ENCODE measurements at places on chromosomes 7 and 10.
A peak's percentile ranks its signal among the peaks of the same experiment; 100 is the strongest.

DNA sequence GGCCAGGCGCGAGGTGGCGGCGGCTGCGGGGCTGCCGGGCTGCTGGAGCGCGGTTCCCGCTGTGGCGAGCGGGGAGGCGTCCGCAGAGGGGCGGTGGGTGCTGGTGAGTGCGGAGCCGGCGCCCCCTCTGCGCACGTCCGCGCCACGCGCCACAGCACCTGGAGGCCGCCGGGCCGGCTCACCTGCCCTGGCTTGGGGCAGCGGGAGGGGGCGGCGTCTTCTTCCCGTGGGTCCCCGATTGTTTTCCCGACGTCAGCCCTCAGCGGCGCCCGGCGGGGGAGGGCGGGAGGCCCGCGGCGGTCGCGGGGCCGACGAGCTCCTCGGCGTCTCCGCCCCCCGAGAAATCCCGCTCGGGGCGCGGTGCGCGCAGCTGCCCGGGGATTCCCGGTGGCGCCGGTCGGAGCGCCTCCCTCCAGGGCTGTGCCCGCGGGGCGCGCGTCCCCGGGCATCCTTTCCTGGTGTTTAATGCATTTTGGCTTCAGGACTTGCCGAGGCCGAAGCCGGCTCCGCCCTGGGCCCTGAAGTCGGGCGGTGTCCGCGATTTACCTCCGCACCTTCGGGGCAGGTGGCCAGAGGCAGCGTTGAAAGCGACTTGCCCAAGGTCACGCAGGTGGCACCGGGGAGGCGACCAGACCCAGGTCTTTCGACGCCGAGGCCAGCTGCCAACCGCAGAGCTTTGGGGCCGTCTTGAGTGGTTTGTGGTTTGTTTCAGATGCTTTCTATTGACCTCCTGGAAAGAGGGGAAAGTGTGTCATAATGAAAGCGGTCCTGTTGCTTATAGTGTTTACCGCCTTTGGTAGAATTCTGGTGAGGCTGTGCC lies 561 bp downstream of the PLEKHA1 start:
- DNase-seq: peak; percentile 70

DNA sequence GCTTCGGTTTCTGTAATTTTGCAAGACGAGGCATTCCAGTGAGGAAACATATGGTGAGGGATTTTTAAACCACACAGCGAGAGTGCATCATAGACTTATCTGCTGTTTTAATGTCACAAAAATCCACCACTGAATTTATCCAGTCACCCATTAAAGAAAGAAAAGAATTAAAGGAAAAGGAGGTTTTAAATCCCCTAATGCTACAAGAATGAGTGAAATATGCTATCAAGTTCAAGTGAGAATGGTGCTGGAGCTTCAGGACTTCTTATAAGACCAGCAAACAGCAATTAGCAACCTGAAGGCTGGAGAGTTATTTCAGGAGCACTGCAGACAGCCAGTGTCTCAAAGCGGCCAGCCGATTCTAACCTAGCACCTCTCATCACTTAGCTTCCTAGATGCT lies 439.1 kb upstream of the MGMT start:
- no peak for DNase-seq

GRCh38 chr10:104329735-104330134 lies 8.5 kb downstream of the ITPRIP start:
- no peak for DNase-seq

- DNase-seq: no peak
These were observed 94.5 kb downstream of the HIPK2 start for GRCh38 chr7:139683137-139683921.

DNA sequence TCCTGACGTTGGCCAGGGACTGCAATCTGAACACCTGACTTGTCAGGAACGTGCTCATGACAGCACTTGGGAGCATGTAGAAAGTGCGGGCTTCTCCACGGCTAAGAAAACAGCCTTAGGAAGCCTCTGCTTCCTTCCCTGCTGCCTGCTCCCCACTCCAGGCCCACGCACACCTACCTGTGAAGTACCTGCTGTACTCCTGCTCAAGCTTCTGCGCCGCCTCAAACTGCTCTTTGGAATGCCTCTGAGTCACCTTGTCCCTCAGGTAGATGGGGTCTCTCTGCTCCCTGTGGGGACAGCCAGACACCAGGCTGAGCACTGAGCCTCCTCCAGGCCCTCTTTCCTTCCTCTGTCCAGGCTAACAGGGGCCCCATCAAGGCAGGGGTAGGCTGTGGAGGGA lies 132.7 kb downstream of the DLG5 start:
- DNase-seq: no peak

DNA sequence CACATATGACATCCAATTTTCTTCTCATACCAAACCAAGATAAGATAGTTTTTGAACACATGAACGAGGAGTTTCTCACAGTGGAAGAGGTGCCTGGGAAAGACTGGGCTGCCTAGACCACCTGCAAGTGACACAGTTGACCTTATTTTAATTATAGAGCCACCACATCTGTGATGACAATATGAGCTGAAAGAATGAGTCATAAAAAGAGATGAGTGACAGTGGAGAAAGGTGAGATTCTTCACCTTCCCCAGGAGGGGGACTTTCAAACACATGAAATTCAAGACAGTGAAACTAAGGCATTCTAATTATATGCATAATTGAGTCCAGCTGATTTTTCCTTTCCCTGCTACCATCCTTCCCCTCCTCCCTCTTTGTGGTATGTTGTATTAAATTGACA lies 475.5 kb downstream of the NXPH1 start:
- no peak for DNase-seq

- DNase-seq: no peak
These were observed at the start of gene CD36 for GRCh38 chr7:80637911-80638765. CD36 (plus strand) TSS chr7:80638642; CDS start chr7:80646741, 8,099 bp downstream.

GRCh38 chr7:150429699-150430098 lies 20.7 kb upstream of the GIMAP8 start:
- no peak for DNase-seq

- DNase-seq: no peak
These were observed 104.3 kb upstream of the LANCL2 start for GRCh38 chr7:55260676-55261385.

DNA sequence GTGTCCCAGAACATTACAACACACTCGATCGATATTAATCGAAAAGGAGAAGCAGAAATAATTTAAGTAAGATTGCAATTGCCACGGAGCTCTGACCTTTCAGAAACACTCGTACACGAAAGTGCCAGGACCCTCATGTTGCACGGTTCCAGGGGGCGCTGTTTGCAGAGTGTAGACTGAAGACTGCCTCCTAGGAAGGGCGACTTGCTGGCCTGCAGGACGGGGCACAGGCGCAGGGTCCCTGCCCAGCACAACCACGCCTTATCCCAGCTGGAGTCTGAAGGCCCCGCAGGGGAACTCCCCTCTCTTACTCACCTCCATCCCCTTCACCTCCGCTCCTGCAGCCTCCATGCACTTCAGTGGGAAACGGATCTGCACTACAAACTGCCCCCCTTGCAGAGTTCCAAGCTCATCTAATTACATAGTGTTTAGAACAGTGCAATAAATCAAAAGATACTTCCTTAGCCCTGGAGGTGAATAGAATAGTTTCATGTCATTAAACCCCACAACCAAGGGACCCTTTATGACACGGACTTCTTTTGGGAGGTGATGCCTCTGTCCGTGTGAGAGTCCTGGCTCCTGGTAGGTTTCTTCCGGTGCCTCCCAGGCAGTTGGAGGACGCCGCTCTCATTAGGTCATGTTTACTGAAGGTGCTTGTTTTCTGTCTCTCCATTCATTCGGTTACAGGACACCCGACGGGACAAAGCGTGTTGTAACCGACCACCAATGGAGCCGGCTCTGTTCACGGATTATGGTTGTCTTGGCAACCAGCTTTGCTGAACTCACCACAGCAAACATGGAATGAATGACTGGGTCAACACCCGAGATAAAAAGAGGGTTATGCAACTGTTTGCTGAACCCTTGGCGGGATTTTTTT lies 262.2 kb downstream of the BAMBI start:
- DNase-seq: no peak

- no peak for DNase-seq
These were observed 58.0 kb downstream of the PRKAG2 start for GRCh38 chr7:151818674-151819519.

All from CD4-positive, alpha-beta T cell treated with Interleukin-2 at 100 ng/mL for 4 hours (primary cell).